ENCODE measurements at places on chromosomes 7 and 10. TPM values are rescaled to one million over a fixed set of nuclear protein-coding genes. Genes with fewer than 3 reads are reported as not detected.

ZNF438 gene
- 1.7 TPM for total RNA-seq

FXYD4 gene
- not detected for total RNA-seq

GNG11 gene
- total RNA-seq, result 40.0 TPM

COL17A1 gene
- 1.8 TPM for total RNA-seq

IL2RA gene
- not detected for total RNA-seq

MSMB gene
- total RNA-seq, result not detected

OR2A12 gene
- not detected for total RNA-seq

ERVW-1 gene
- total RNA-seq, result not detected

ACBD7 gene
- total RNA-seq, result 0.86 TPM

TMEM225B gene
- 1.0 TPM for total RNA-seq

PPRC1 gene
- total RNA-seq, result 55.9 TPM

NPC1L1 gene
- total RNA-seq, result 0.11 TPM

CTTNBP2 gene
- 0.33 TPM for total RNA-seq

NPY gene
- not detected for total RNA-seq

CTBP2 gene
- 112 TPM for total RNA-seq

ZNF746 gene
- 14.8 TPM for total RNA-seq

RGR gene
- total RNA-seq, result not detected

Measured in A549 treated with GW870086 at 1 μM for 4 hours (cell line).